ENCODE measurements at places on chromosomes 13 and 19. TPM values are rescaled to one million over a fixed set of nuclear protein-coding genes. Genes with fewer than 3 reads are reported as not detected.

Gene HSH2D
- total RNA-seq: not detected

Gene SPRED3
- 0.10 TPM for total RNA-seq

Gene COX6B2
- not detected for total RNA-seq

Gene ZFR2
- total RNA-seq: not detected

Gene KISS1R
- total RNA-seq: not detected

Gene GATAD2A
- total RNA-seq: 17.7 TPM

Gene CILP2
- total RNA-seq: not detected

Gene MAU2
- 45.4 TPM for total RNA-seq

Gene CALR3
- not detected for total RNA-seq

Gene OR4F17
- not detected for total RNA-seq

Gene LILRA1
- total RNA-seq: not detected

Gene PRODH2
- 0.13 TPM for total RNA-seq

Gene VAV1
- 0.63 TPM for total RNA-seq

Gene CGB1
- not detected for total RNA-seq

Gene ZNF442
- 0.33 TPM for total RNA-seq

Gene DCLK1
- total RNA-seq: 6.8 TPM

Gene COL5A3
- total RNA-seq: 5.7 TPM

Gene MAG
- not detected for total RNA-seq

Gene REEP6
- total RNA-seq: 1.1 TPM

Gene SERP2
- total RNA-seq: 1.7 TPM

Gene LRG1
- total RNA-seq: 0.15 TPM

Gene TMEM91
- total RNA-seq: 1.6 TPM

Gene CGB5
- not detected for total RNA-seq

Gene SIX5
- 12.2 TPM for total RNA-seq

Gene ZNF556
- not detected for total RNA-seq

Gene MAP2K7
- 17.7 TPM for total RNA-seq

Gene KLK7
- total RNA-seq: not detected

Gene LTBP4
- total RNA-seq: 36.5 TPM

Gene CEACAM3
- total RNA-seq: not detected

Gene MBD3L2B
- total RNA-seq: not detected

All from gastrocnemius medialis (tissue), 4 donors.